ENCODE measurements at places on chromosomes 2 and 18.

GRCh38 chr2:88216641-88217040 is 46.5 kb downstream of the THNSL2 start:
- no peak for DNase-seq

DNA sequence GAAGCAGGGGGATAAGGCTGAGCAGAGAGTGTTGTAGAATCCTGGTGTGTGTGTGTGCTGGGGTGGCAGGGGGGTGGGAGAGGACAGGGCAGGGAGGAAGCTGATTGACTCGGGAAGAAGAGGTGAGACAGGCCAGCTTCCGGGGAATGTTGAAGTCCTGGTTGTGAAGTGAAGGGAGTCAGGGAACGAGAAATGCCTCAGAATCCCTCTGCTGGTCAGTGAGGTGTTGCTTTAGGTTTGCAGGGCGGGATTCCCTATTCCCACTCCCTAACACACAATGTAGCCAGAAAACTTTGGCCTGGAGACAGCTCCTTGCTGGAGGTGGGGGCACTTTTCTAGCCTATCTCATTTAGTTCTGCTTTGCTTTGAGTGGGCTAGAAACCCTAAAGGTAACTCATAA is 265.1 kb downstream of the HAUS1 start:
- DNase-seq: no peak

DNA sequence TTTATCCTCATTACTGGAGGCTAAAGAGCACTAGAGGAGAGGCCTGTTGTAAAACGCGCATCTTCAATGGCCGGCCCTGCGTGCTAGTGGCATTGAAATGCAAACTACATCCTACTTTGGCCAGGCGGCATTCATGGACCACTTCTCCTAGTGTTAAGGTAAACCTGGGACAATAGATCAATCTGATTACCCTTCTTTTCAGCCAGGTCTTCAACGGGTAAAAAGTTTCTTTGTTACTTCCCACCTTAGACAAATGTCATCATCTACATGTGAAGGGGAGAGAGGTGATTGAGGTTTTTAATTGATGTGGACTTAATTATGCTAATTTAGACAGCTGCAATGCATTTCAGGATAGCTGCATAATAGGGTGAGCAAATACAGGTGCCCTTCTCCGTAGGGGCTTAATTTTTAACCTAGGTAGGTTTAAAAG is 628.0 kb downstream of the ZEB2 start:
- DNase-seq: no peak

- no peak for DNase-seq
Observed at GRCh38 chr2:96769814-96770213, 9.1 kb downstream of the CNNM4 start.

DNA sequence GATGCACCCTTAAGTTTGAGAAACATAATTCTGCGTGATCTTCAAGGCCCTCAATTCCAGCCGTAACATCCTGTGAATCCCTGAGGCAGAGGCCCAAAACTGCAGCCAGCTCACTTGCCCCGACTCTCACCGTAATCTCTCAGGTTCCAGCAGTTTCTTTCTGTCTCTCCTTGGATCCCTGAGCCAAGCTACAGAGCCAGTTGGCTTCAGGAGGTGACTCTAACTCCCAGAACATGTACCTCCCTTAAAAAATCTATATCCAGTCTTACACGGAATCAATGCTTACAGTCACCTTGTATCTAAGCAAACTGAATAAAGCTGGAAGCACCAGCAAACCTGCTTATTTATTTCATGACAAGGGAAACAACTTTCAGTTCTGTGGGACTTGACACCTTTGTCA is 300.4 kb downstream of the SETBP1 start:
- no peak for DNase-seq

DNA sequence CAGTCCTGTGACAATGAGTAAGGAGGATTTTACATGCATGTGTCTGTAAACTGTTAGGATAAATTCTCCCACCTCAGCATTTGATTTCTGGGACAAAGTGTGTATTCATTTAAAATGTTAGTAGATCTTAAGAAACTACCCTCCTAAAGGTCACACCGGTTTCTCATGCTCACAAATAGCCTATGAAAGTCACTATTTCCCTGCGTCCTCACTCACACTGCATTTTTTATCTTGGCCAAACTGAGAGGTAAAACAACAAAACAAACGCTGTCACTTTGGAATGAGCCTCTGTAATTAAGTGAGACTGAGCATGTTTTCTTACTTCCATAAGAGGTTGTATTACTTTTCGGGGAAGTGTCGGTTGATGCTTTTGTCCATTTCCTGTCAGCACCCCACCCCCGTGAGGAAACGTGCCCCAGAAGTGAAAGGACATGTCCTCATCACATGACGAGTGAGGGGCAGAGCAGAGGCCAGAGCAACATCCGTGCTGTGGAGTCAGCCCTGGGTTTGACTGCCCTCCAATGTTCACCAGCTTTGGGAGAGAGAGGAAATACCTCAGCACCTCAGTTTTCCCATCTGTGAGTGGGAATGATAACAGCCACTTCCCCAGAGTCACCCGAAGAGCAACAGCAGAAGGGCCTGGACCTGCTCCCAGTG is 3.1 kb downstream of the GYPC start:
- DNase-seq: no peak

GRCh38 chr2:128379021-128380015 is 60.6 kb upstream of the HS6ST1 start:
- DNase-seq: no peak

DNA sequence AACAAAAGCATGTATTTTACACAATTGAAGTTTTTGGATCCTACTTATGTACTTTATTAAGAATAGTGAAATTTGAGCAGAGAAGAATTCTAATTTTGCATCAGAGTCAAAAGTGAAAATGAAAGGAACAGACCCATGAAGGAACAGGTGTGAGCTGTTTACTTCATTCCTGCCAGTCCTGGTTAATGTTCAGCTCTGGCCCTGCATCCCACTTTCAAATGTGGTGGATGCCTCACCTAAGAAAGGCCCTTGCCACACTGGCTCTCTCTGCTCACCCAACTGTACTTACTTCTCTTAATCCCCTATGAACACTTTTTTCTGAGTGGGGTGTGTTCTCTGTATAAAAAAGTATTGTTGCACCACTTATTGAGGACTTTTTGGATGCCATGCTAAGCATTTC is 22.2 kb downstream of the FAM110C start:
- DNase-seq: no peak

- DNase-seq: peak; percentile 7
Observed at GRCh38 chr2:46471-47345, at the start of gene FAM110C. FAM110C (minus strand) TSS chr2:46505; CDS start chr2:46385, 120 bp downstream.

GRCh38 chr2:162416446-162416845 is 72.5 kb downstream of the GCA start:
- no peak for DNase-seq

- no peak for DNase-seq
Observed at GRCh38 chr2:185807351-185807750, 68.7 kb downstream of the FSIP2 start.

- no peak for DNase-seq
Observed at GRCh38 chr2:54161660-54162424, 46.4 kb downstream of the ACYP2 start.

DNA sequence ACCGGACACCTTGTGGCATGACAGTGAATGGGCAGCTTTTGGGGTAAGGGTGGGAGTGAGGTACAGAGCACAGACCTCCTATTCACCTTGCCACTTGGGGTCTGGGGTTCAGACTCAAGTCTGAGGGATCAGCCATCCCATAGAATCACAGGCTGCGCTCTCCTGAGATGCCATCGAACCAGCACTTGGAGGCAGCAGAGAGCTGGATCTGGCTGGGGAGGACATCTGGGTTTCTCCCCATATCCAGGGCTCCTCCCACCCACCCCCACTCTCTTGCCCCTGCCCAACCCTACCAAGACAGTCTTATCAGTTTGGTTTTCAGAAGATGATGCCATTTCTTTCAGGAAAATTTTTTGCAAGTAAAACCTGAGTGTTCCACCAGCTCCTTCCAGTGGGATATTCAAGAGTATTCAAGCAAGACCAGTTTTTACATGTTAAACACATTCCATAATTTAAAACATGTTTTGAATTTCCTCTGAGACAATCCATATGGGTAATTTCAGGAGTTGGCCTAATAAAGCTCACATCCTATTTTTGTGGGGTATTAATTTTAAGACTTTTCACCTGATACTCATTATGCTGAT is 29.2 kb upstream of the TEX44 start:
- DNase-seq: no peak

DNA sequence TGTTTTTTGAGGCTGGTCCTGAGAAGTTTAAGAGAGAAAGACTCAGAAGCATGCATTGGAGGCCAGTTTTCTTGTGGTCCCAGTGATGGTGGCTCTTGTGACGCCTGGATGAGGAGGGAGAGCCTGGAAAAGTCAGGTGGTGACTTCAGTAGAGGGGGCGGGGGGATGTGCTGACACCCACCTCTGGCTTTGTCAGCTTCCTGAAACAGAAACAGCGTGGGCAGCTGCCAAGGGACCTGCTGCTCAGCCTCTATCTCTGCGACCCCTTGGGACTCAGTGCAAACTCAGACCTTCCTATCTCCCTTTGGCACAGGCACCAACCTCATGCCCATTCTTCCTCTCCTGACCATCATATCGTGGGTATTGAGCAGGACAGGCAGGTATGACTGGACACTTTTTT is 6.4 kb downstream of the TGFBRAP1 start:
- no peak for DNase-seq

GRCh38 chr18:24421831-24422230 is 4.6 kb upstream of the IMPACT start:
- DNase-seq: no peak

- DNase-seq: no peak
Observed at GRCh38 chr18:5150894-5151293, 46.2 kb downstream of the AKAIN1 start.

DNA sequence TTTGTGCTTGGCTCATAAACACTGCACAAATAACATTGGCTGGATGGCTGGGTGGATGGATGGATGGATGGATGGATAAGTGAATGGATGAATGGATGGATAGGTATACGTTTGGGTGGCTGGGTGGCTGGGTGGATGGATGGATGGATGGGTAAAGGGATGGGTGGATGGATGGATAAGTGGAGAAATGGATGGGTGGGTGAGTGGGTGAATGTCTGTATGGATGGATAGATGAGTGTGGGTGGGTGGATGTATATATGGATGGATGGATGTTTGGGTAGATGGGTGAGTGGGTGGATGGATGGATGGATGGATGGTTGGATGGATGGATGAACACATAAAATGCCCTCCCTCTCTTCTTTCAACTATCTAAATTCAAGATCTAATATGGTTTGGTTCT is 38.1 kb downstream of the KCNF1 start:
- DNase-seq: no peak

GRCh38 chr2:133948610-133949290 is 305.1 kb upstream of the MGAT5 start:
- DNase-seq: no peak

- DNase-seq: no peak
Observed at GRCh38 chr18:28382215-28382879, 205.4 kb upstream of the CDH2 start.

GRCh38 chr2:133660510-133660909 is 92.2 kb upstream of the NCKAP5 start:
- no peak for DNase-seq

DNA sequence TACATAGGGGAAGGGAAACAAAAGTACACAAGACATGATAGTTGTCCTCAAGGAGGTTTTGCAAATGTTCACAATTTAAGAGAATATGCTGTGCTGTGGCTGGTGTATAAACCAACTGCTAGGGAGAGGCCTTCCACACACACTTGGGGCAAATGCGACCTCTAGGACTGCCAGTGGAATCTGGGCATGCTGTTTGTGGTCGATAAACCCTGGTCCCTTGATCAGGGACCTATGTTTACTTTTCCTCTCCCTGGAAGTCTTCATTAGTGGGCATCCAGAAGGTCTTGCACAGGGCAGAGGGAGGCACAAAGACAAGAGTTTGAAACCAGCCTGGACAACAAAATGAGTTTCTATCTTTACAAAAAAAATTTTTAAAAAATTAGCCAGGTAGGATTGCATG is 7.3 kb upstream of the IL1B start:
- no peak for DNase-seq
